Activated naive CD8-positive, alpha-beta T cell treated with anti-CD3 and anti-CD28 coated beads for 36 hours (primary cell): ENCODE measurements at places on chromosomes 1 and 21.

DNA sequence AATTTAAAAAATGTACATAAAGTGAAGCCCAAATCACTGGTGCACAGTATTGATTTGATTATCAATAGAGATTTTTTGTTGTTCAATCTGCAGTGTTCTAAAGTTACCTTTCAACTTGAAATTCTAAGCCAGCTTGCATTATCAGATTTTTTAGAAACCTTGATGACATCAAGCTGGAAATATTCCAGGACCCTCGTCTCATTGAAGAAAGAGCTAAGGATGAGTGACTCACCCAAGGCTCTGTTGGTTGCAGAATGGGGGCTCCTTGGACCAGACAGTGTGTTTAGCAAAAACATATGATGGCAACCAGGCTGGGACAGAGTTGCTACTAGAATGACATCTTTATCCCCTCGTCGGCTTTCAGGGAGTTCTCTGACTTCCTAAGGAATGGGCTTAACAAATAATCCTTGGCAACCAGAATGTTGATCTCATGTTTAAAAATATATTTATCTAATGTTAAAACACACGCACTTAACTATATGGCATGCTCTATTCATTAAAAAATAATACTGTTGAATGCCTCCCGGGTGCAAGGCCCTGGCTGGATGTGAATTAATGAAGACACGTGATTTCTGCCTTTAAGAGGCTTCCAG is 79.7 kb downstream of the RUNX3 start:
- no peak overlapping the region for H3K4me3 ChIP-seq
- no peaks in the 10 kb centered on the region for H3K36me3 ChIP-seq
- peaks cover 3% of the 10 kb centered on the region for H3K27me3 ChIP-seq

DNA sequence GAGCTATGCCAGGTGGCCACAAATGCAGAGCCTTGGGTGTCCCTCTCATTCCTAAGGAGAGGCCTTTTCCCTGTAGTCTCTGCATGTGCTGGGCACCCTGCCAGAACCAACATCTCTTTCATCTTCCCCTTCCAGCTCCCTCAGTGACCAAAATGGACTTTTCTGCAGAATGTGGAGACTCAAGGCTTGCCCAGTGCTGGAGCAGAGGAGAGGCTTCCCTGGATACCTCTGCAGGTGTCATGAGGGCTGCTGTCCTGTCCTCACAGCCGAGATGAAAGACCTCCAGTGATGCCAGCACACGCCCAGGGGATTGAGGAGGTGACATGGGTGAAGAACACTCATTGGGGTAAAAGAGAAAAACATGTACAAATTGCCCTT is 347.0 kb upstream of the AJAP1 start:
- H3K36me3 ChIP-seq, result no peaks in the 10 kb centered on the region
- no peak overlapping the region for H3K4me3 ChIP-seq
- DNase-seq, result no peak
- H3K27me3 ChIP-seq, result no peaks in the 10 kb centered on the region
- no peak overlapping the region for H3K27ac ChIP-seq

DNA sequence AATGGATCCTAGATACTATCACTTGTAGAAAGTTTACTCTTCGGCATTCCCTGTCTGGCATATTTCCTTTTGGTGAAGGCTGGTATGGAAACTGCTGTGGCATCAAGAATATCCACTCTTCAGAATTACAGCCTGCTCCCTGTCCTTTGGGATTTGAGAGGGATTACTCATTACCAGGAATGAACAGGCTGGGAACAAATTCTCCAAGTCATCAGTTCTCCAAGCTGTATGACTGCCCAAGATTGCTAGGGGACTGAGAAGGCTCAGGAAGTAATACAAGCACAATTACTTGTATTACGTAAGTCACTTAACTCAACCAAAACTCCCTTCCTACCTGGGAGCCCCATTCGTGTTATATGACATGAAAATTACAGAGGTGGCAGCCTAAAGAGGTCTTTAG is 49.6 kb downstream of the CD58 start:
- no peak for DNase-seq
- H3K27ac ChIP-seq, result no peak overlapping the region
- peaks cover 6% of the 10 kb centered on the region for H3K4me1 ChIP-seq
- no peaks in the 10 kb centered on the region for H3K27me3 ChIP-seq
- no peak overlapping the region for H3K4me3 ChIP-seq
- peaks cover 5% of the 10 kb centered on the region for H3K36me3 ChIP-seq

GRCh38 chr1:17149771-17150170 is 30.5 kb upstream of the PADI2 start:
- no peak overlapping the region for H3K27ac ChIP-seq
- H3K36me3 ChIP-seq, result peaks cover 12% of the 10 kb centered on the region
- H3K4me3 ChIP-seq, result no peak overlapping the region
- H3K4me1 ChIP-seq, result no peaks in the 10 kb centered on the region

DNA sequence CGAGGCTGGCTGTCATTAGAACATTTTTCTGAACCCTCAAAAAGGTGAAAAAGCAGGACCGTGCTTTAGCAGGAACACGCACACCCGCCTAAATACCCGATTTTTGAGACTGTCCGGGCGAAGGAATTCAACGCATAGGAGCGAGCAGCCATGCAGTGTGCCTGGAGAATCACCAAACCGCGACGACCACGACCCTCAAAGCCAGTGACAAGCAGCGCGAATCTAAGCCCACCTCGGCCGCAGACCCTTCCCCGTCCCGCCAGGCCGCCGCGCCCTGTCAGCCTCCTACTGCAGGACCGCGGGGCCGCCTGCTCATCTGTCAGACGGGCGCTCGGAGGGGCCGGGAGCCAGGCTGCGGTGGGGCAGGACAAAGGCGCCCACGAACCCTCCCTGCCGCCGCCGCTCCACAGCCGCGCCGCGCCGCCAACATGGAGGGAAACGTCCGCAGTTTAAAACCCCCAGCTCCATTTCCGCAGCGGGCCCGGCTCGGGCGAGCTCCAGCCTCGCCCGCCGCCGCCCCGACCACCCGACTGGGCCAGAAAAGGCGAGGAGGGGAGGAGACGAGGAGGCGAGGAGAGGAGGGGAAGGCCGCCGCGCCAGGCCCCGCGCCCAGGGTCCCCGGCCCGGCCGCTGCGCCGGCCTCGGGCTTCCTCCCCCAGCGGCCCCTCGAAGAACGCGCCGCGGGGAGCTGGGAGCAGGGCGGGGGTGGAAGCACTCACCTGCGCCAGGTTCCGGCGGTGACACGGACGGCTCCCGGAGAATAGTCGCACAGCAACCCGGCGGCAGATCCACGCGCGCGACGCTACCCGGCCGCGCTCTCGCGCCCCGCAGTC is at the start of gene LBR:
TSS of gene LBR (minus strand) at position 804 of the 833 bp plus-strand sequence. CDS start 3,963 bp downstream, outside the sequence.
- H3K27me3 ChIP-seq, result no peaks in the 10 kb centered on the region
- peaks cover 12% of the 10 kb centered on the region for H3K36me3 ChIP-seq

- H3K27ac ChIP-seq, result no peak overlapping the region
- no peaks in the 10 kb centered on the region for H3K36me3 ChIP-seq
- H3K4me3 ChIP-seq, result no peak overlapping the region
- DNase-seq, result no peak
These were observed 35.0 kb downstream of the BATF3 start for GRCh38 chr1:212664409-212665199.

DNA sequence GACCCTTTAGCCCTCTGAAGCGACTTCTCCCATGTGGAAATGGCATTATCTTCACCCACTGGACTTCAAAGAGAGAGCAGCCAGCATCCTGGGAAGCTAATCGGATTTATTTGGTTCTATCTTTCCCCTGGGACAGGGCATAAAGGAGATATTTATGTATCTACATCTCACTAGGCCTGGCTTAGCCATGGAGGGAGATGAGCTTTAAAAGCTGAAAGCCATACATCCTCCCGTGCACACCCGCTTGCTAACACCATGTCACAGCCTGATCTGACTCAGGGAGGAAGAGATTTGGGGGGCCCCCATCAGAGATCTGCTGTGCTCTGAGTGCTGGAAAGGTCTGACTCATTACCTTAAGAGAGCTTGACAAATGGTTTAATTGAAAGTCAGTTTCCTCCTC is 155.9 kb downstream of the PLXNA2 start:
- peaks cover 28% of the 10 kb centered on the region for H3K4me1 ChIP-seq
- DNase-seq, result no peak
- H3K4me3 ChIP-seq, result no peak overlapping the region
- H3K36me3 ChIP-seq, result no peaks in the 10 kb centered on the region

DNA sequence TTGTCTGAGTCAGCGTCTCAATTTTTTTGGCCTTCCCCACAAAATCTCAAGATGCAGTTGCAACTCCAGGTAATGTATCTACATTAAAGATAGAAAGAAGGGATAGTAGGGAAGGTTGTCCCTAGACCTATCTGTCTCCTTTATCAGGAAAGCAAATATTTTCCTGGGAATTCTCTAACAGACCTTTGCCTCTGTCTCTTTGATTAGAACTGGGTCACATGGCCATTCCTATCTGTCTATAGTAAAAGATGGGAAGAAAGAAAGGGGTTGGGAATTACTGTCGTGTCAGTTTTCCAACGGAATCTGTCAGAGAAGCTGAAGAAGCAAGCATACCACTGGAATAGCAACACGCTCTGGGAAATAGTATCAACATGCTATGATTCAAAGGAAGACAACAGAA is 48.7 kb downstream of the ZNF326 start:
- DNase-seq, result no peak
- H3K4me3 ChIP-seq, result no peak overlapping the region
- H3K27me3 ChIP-seq, result no peaks in the 10 kb centered on the region
- H3K36me3 ChIP-seq, result no peaks in the 10 kb centered on the region

- no peak for DNase-seq
- peaks cover 55% of the 10 kb centered on the region for H3K4me1 ChIP-seq
- peaks cover 36% of the 10 kb centered on the region for H3K36me3 ChIP-seq
- no peaks in the 10 kb centered on the region for H3K27me3 ChIP-seq
- H3K4me3 ChIP-seq, result peak overlapping the region; percentile 77
- H3K27ac ChIP-seq, result peak overlapping the region; percentile 73
These were observed 9.3 kb downstream of the MIER1 start for GRCh38 chr1:66933887-66934700.

DNA sequence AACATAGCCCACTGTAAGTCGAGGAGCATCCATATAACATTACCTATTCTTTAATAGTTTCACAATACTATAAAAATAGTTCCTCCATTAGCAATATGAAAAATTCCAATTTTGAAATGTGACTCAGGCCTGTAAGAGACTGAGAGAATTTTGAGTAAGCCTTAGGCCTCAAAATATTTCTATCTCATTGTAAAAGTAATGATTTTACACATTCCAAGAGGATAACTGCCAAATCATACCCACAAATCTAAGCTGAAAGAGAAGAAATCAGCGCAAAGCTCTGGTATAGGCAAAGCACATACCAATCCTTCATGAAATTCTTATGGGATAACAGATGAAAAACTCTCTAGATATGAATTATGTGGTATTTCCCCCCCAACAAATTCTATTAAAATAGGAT is 144.1 kb downstream of the CDC42BPA start:
- DNase-seq, result no peak
- peaks cover 11% of the 10 kb centered on the region for H3K27me3 ChIP-seq
- H3K36me3 ChIP-seq, result no peaks in the 10 kb centered on the region
- no peaks in the 10 kb centered on the region for H3K4me1 ChIP-seq

GRCh38 chr1:8364528-8365442 is 46.9 kb downstream of the SLC45A1 start:
- peaks cover 3% of the 10 kb centered on the region for H3K36me3 ChIP-seq
- H3K27me3 ChIP-seq, result no peaks in the 10 kb centered on the region
- H3K27ac ChIP-seq, result no peak overlapping the region

DNA sequence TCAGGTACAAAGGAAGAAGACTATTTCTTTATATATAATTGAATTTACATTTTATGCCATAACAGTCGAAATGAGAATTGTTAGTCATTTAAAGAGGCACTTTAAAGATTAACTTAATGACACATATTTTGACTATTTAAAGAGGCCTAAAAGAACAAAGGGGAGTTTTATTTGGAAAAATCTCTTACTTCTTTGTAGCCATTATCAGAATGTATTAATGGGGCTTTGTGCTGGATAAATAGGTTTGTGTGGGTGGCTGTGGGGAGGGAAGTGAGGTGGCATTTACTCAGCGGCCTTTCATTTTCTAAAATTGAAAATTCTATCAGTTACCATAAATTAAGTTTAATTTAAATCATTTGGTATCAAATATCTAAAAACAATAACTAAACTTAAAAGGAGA is 462.2 kb upstream of the CXADR start:
- no peak overlapping the region for H3K27ac ChIP-seq
- no peak for DNase-seq
- no peaks in the 10 kb centered on the region for H3K36me3 ChIP-seq
- no peak overlapping the region for H3K4me3 ChIP-seq
- H3K27me3 ChIP-seq, result no peaks in the 10 kb centered on the region
- H3K4me1 ChIP-seq, result no peaks in the 10 kb centered on the region

GRCh38 chr1:240765732-240766363 is 153.9 kb upstream of the GREM2 start:
- H3K27me3 ChIP-seq, result no peaks in the 10 kb centered on the region
- H3K4me3 ChIP-seq, result no peak overlapping the region
- no peak overlapping the region for H3K27ac ChIP-seq
- no peaks in the 10 kb centered on the region for H3K4me1 ChIP-seq

DNA sequence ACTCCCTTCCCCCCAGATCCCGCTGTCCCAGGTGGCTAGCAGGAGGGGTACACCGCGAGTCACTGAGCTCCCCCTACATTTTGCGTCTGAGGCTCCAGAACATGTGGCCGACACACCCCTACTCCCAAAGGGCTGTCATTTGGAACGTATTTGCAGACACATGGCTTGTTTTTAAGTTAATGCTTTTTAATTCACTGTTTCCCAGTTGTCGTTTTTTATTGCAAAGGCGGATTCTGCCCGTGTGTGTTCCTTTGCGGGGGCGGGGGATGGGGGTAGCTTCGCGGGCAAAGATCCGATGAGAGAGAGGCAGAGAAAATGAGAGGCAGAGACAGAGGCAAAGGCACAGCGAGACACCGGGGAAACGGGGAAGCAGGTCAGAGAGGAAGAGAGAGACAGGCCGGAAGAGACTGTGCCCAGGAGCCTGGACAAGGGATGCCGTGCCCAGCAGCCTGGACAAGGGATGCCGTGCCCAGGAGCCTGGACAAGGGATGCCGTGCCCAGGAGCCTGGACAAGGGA is 270.2 kb downstream of the FOXD2 start:
- H3K4me3 ChIP-seq, result no peak overlapping the region
- no peak for DNase-seq
- H3K36me3 ChIP-seq, result no peaks in the 10 kb centered on the region
- no peak overlapping the region for H3K27ac ChIP-seq
- peaks cover 7% of the 10 kb centered on the region for H3K4me1 ChIP-seq
